ENCODE measurements at places on chromosomes 2 and 18.

DNA sequence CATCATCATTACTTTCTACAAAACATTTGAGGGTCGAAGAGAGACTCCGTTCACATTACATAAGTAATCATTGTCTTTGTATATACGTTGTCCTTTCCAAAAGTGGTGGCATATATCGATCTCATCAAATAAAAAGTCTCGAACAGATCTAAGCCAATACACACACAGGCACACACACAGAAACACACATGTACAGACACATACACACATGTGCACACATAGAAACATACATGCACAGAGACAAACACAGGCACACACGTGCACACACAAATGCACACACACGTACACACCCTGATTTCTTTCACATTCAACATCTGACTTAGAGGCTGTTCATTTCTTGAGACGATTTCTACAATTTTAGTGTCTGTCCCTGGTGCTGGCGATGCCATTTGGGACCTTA lies 17.5 kb upstream of the ALKAL2 start:
- no peak for DNase-seq

GRCh38 chr18:24837066-24837465 lies 376.6 kb downstream of the HRH4 start:
- DNase-seq, result peak; percentile 29

DNA sequence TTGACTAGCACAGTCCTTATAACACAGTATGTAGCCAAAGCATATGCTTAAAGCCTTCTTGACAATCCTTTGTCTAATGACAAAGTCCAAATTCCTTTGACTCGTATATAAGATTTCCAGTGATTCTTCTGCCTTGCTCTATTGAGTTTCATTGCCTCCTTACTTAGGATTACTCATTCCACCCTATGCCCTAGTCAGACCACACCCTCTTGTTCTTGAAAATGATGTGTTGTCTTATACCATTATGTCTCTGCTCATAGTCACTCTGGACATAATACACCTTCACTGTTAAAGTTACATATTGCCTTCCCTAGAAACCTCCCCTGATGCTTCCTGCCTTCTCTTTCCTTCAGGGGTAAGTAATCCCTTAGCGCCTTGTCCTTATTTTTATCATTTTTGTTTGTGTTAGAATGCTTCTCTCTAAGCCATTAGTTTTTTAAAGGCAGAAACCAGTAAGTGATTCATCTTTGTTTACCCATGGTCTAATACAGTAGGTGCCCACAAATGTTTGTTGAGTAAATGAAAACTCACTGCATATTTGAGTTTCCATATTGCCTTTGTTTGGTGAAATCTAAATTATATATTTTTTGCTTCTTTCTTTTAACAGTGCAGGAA lies 19.3 kb downstream of the GPD2 start:
- DNase-seq, result peak; percentile 61

- peak; percentile 82 for DNase-seq
These were observed 14.6 kb upstream of the NT5DC4 start for GRCh38 chr2:112706170-112706664.

DNA sequence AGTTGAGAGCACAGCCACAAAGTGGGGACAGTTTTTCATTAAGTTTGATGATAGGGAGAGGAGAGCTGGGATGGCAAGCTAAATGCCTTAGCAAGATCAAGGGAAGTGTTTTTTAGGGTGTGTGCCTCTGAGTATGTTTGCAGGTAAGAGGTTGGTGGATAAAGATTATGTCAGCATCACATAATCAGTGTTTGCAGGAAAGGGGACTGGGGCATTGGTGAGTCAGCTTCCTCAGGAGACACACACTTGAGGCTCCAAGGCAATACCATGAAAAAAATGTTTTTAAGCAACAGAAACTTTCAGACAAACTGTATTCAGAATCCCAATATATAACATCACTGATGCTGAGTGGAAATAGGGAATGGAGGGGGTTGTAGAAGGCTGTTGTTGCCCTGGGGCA lies 25.4 kb upstream of the DTNB start:
- peak; percentile 65 for DNase-seq

- DNase-seq, result peak; percentile 71
These were observed 742.6 kb upstream of the HS6ST1 start for GRCh38 chr2:129061069-129061768.

DNA sequence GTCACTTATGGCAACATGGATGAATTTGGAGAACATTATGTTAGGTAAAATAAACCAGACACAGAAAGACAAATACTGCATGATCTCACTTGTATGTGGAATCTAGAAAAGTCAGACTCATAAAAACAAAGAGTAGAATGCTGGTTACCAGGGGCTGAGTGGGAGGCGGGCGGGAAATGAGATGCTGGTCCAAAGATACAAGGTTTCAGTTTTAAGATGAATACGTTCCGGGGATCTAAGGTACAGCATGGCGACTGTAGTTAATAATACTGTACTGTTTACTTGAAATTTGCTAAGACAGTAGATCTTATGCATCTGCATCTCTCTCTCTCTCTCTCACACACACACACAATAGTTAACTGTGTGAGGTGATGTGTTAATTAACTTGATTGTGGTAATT lies 14.2 kb downstream of the FAM110C start:
- DNase-seq, result no peak

DNA sequence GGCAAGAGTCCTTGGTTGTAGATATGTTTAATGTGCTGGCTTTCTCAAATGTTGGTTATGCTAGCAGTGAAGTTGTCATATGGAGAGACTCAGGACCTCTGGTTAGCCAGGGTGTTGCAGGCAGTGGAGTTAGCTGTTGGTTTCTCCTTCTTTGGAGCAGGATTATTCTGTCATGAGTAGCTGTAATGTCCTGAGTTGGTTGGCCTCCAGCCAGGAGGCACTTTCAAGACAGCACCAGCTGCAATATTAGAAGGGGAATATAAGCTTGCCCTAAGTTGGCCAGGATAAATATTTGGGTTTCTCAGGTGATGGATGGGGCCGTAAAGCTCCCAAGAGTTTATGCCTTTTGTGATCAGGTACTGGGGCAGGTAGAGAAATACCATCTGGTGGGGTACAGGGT lies 65.5 kb downstream of the MSTN start:
- no peak for DNase-seq

- no peak for DNase-seq
These were observed 1246.3 kb upstream of the PIK3C3 start for GRCh38 chr18:40708726-40709125.

DNA sequence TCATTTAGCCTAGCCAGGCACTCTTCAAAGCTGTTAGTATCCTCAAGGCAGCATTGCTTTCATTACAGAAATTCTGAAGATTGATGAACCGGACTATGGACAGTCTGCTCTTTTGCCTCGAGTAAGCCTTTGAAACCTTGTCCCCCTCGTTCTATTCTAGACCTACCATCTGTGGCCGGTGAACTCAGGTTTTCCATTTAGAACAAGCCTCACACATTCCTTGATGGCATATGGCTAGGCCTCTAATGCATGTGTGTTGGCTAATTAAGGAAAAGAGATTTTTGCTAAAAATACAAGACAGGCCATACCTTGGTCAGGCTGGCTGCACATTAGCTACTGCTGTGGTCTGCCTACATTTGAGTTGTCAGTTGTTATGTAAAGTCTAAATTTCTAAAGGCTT lies 111.8 kb downstream of the CERS6 start:
- no peak for DNase-seq

DNA sequence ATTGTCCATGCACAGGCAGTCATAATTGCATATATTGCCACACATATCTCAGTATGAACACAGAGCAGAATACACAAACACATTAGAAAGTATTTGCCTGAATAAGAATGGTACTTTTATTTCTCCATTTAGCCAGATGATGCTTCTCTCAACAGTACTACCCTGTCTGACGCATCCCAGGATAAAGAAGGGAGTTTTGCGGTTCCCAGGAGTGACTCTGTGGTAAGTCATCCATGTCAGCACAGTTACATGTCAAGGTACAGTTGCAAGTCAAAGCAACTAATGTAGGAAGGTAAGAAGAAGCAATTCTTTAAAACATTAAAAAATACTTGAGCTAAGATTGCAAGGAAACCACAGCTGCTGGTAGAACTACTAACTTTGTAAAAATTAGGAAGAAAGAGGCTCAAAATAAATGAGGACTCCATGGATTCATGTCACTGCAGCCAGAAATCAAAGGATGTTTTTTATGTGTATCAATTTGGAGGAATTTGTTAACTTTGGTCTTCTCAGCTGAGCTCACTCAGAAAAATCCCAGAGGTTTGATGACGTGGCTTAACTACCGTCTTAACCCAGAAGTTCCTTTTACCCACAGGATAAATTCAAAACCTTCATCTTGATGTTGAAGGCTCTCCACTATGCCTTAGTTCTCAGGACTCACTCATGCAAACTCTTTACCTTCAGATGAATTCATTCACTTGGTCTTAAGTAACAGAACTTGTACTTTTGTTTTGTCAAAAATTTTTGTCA lies 130.3 kb downstream of the ARHGAP28 start:
- peak; percentile 41 for DNase-seq

DNA sequence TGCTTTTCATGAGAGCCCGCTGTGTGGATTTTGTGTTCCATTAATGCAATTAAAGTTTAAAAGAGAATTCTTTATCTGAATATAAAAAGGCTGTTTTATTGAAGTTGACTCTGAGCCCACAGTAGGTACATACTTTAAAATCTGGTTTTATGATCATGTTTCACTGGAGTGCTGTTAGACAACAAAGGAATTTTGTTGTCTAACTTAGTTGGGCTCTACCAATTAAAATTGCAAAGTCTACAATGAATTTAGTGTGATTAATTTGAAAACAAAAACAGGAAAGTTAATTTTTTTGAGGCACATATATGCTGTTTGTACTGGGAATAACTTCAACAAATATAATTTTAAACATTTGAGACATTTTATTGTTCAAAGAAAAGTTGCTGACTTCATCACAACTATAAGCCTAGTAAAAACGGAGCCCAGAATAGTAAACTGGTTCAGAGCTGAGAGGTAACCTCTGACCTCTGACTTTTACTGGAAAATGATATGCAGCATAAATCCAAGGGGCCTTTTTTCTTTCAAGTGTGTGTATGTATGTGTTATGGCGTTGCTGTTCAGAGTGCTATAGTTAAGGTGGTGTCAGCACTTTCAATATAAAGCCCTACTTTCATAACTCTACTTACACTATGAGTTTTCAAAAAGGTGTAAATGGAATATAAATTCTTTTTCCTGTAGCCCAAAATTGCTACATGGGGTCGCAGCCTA lies 30.2 kb downstream of the MEIS1 start:
- DNase-seq, result no peak

DNA sequence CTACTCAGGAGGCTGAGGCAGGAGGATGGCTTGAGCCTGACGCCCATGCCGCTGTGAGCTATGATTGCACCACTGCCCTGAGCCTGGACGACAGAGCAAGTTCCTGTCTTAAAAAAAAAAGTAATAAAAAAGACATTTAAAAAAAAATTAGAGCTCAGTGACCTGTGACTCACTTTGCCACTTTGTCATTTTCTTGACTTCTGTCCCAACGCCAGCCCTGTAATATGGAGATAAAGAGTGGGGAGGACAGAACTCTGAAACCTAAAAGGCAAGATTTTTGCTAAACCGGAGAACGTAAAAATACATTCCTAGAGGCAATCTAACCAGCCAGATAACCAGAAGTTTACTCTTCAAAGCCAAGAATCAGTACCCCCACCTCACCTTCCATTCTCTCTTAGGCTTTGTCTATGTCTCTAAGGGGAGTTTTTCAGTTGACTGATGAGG lies 49.0 kb downstream of the PRKRA start:
- no peak for DNase-seq

DNA sequence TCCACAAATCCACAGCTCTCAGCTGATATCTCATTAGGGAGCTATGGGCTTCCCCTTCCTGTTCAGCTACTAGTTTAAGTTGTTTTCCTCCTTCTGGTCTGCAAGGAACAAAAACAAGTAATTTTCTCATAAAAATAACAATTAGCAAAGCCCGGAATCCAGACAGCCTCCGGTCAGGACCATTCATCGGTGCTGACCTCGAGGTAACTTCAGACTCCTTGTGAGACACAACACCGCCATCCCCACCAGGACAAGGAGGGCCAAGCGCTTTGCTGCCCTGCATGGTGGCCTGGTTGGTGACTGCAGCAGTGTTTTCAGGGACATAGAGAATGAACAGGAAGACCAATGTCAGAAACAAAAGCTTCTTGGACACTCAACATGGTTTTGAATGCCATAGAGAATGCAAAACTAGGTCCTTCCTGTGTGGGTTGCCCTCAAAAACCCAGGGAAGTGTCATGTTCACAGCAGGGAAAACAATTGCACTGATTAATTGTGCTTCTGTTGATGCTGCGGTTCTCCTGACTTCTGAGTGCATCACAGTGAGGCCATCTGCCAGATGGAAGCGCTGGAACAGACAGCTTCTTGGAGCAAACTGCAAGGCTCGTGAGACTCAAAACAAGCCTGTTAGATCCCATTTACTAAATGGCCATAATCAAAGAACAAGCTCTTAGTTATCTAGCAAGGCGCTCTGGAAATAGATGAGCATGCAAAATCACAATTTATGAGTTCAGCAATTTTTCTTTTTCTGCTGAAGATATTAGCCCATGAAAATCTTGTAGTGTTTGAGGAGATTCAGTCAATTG lies 77.1 kb downstream of the HS1BP3 start:
- DNase-seq, result peak; percentile 49

DNA sequence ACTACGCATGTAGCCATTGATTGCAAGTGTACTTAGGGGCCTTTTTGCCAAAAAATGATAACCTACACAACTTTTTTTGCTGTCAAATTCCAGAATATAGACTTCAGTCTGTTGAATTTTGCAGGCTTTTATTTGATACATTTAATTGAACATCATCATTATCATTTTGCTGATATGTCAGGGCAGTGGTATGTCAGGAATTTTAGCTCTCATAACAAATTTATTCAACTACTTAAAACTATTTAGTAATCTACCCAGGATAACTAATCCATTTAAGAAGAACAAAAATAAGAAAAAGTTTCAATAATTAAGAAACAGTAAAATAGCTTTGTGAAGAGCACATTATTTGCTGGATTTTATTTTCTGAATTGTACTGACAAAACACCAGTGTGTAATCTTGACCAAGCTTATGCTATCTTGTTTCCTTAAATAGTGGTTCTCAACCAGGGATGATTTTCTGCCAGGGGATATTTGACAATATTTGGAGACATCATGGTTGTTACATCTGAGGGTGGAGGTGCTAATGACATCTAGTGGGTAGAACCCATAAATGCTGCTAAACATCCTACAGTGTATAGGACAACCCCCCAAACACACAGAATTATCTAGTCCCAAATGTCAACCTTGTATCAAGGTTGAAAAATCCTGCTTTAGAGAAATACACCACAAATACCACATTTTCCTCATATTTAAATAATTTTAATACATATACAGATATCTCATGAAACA lies 12.1 kb upstream of the TTN start:
- no peak for DNase-seq

DNA sequence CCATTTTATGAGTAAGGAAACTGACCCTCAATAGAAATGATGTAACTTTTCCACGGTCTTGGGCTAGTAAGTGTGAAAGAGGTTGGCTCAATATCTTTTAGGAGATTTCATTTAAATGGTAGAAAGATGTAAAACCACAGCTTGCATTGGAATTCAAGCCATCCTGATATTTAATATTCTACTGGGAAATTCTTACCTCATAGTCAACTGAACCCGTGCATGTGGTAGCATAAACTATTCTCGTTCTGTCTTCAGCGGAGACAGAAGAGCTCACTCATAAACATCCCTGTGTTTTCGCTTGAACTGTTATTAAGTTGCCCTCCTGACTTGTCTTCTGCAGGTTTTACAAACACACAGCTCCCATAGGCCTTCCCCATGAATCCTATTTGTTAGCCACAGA lies 8.5 kb upstream of the SPATS2L start:
- no peak for DNase-seq
